ENCODE measurements at places on chromosomes 11 and 22.

- no peak for DNase-seq
Measured at GRCh38 chr22:28091486-28091885, 172.4 kb upstream of the PITPNB start.

- DNase-seq: no peak
Measured at GRCh38 chr11:13680501-13681264, 12.2 kb downstream of the FAR1 start.

DNA sequence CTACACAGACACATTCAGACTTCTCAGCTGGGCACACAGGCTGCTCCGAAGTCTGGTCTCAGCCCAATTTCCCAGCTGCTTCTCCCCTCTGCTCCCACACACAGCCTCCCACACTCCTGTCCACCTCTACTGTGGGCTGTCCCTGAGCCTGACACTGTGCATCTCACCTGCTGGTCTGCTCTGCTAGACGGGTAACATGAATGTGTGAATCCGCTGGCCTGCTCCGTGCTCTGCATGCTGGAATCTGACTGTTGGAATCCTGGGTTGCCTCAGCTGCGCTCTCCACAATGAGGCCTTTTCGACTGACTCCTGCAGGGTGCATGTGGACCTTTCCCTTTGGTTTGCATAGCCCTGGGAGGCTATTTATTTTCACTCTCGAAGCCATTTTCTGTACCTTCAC, 489.5 kb upstream of the B3GAT1 start:
- DNase-seq: no peak

- no peak for DNase-seq
Measured at GRCh38 chr22:23270212-23270733, 90.0 kb downstream of the BCR start.

DNA sequence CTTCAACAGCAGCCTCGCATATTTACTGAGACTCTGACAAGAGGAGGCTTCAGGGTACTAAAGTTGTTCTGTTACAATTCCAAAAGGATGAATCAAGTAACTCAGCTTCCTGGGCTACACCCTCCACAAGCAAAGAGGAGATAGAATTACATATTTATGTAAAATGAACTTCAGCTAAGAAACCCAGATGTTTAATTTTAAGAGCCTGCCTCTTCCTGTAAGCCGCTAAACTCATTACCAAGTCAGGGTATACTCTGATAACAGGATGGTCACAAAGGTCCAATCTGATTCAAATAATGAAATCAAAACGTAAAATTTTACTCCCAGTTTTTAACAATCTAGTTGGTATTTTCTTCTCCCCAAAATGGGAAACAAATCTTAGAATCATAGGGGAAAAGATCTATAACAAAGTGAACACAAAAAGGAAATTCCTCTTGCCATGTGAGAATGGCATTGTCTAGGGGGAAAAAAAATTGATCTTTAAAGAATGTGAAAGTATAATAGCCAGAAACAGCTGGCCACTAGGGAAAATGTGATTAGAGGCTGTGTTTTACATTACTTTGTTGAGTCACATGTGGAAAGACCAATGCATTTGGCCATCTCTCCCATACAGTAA, 30.9 kb downstream of the CHEK2 start:
- DNase-seq: peak; percentile 46

DNA sequence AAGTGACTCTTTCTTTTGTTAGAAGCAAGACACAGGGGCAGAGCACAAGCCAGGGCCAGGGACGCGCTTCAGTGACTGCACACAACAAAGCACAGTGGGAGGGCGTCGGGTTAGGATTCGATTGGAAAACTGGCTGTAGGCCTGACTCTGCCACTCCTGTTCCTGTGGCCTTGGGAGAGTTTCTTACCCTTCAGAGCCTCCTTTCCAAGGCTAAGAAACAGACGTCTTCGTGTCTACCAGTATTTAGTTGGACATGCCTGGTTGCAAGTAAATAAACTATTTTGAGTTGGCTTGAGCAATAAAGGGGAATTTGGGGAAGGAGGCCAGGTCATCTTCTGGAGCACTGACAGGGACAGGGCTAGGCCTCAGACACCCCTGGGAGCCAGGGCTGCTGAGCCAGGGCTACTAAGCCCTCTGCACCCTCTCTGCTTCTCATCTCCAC, 549.1 kb downstream of the INSC start:
- peak; percentile 92 for DNase-seq

- peak; percentile 100 for DNase-seq
Measured at GRCh38 chr11:72102946-72103753, at the start of gene LAMTOR1. Gene LAMTOR1, minus strand, starts transcription at chr11:72103297. Its CDS starts 73 bp downstream, at chr11:72103224.

- DNase-seq: no peak
Measured at GRCh38 chr11:102573851-102574250, 43.3 kb upstream of the MMP7 start.

DNA sequence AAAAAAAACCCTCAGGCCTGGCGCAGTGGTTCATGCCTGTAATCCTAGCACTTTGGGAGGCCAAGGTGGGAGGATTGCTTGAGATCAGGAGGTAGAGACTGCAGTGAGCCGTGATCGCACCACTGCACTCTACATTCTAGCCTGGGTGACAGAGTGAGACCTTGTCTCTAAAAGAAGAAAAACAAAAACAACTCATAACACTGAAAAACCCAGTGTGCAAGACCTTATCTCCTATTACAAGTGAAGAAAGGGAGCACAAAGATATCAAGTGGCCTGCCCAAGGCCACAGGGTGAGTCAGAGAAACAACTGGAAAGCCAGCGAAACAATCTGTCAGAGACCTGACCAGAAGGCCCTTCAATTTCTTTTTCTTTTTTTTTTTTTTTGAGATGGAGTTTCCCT, 2.5 kb downstream of the TXN2 start:
- no peak for DNase-seq

- no peak for DNase-seq
Measured at GRCh38 chr11:83656796-83657330, 370.7 kb upstream of the CCDC90B start.

- no peak for DNase-seq
Measured at GRCh38 chr11:111908639-111909305, 2.8 kb downstream of the CRYAB start.

DNA sequence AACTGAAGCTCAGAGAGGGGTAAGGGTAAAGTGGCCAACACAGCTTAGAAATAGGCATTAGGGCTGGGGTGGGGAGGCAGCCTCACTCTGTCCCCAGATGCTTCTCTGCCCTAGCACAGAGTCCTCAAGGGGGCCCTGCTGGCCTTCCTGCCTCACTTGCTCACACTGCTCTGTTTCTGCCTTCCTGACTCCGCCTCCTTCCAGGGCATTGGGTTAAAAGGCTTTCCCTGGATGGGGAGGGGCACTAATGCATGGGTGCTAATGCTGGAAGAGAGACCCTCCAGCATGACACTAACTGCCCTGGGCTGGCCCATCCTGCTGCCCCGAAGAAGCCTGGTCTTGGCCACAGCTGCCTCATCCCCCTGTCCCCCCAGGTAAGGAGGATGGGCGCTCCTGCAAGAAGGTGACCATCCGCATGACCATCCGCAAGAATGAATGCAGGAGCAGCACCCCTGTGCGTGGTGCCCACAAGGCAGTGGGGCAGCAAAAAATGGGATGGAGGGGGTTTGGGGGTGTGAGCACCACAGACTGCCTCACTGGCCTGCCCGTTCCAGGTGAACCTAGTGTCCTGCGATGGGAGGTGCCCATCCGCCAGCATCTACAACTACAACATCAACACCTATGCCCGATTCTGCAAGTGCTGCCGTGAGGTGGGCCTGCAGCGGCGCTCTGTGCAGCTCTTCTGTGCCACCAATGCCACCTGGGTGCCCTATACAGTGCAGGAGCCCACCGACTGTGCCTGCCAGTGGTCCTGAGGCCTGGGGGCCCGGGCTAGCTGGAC, 74.0 kb upstream of the MYOD1 start:
- DNase-seq: no peak

DNA sequence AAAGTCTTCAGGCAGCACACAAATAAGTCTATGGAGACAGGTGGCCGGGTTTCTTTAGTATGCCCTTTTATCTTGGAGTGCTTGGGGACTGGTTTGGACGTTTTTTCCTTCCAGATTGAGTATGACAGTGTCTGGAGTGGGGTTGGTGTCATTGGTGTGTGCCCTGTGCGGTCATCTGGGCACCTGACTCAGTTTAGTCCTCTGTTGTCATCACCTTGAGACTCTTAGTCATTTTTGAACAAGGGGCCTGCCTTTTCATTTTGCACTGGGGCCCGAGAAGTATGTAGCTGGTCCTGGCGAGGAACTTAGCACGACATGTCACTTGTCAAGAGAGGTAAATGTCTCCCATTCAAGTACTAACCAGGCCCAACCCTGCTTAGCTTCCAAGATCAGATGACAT, 27.2 kb upstream of the MYO18B start:
- no peak for DNase-seq

DNA sequence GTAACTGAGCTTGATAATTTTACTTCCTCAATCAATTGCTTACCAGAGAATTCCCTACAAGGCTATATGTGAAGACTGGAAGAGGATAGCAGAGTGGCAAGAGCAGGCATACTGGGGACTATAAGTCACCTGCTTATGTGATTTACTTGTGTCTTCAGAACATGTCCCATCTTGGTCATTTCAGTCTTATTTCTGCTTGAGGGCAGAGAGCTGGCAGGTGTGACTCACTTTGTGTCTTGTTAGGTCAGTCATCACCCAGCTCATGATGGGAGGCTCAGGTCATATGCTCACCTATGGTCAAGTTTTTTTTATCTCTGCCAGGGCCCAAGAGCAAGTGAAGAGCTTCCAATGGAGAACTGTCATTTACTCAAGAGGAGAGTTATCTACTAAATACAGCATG, 6.2 kb downstream of the SRSF8 start:
- no peak for DNase-seq

DNA sequence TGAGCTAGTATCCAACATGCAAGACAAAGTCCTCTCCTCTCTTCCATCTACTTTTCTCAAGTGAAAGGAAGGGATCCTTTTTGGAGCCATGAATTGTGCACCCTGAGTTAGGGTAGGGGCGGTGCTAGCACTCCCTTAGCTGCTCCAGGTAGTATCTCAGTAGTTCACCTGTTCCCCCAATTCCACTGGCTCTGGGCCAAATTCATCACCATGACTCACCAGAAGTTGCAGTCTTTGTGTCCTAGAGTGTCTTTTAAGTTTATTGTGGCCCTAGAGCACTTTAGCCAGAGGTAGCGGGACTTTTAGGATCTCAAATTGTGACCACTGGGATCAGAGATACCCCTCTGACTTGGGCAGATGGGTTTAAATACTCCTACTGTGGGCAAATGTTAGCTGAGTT, 398.6 kb upstream of the ANO5 start:
- no peak for DNase-seq

GRCh38 chr11:62387381-62387780, 31.5 kb upstream of the SCGB1A1 start:
- DNase-seq: no peak

GRCh38 chr11:73428699-73429098, 52.5 kb downstream of the RELT start:
- DNase-seq: no peak

GRCh38 chr11:17570034-17570433, 23.0 kb downstream of the OTOG start:
- DNase-seq: no peak

DNA sequence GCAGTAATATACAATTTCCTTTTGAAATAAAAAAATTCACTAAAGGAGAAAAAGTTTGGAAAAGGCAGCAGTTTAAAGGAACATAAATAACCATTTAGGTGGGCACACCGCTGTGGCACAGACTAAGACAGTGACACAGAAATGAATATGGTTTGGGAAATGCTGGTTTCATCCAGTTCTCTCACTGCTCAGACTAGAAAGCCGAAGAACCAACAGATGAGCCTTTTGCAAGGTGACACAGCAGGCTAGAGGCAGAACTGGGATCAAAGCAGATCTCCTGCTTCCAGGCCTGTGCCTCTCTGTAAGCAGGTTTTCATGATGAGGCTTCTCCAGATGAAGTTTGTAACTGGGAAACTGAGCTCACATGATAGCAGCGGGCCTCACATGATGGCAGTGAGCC, 380.0 kb upstream of the NARS2 start:
- DNase-seq: no peak

DNA sequence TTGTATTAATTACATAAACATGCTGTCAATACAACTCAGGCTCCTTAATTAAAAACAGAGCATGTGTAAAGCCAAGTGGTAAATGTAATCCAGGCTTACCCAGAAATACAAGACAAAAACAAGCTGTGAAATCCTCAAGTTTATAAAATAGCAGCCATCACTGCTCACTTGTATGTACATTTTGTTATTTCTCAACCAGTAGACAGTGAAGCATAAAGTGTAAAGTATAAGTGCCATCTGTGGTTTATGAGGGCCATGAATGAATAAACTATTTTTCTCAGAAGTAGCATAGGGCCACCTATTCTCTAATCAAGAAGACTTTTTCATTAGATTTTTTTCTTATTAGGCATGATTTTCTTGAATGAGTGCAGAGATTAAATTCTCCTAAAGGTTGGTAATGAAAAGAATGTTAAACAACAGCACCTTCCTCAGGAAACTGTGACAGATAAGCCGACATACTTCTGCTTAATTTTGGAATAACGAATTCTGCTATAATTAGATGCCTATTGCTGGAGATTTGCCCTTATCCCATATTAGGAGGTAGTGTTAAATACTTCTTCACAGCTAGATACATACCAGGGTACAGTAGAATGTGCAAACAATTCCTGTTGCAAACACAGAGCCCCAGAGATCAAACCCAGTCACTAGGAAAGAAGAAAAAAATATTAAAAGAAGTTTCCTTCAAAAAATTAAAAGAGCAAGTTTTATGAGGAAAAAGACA, 13.0 kb downstream of the SLC5A12 start:
- peak; percentile 22 for DNase-seq

- DNase-seq: peak; percentile 57
Measured at GRCh38 chr11:64021757-64022093, 14.0 kb upstream of the FLRT1 start.

DNA sequence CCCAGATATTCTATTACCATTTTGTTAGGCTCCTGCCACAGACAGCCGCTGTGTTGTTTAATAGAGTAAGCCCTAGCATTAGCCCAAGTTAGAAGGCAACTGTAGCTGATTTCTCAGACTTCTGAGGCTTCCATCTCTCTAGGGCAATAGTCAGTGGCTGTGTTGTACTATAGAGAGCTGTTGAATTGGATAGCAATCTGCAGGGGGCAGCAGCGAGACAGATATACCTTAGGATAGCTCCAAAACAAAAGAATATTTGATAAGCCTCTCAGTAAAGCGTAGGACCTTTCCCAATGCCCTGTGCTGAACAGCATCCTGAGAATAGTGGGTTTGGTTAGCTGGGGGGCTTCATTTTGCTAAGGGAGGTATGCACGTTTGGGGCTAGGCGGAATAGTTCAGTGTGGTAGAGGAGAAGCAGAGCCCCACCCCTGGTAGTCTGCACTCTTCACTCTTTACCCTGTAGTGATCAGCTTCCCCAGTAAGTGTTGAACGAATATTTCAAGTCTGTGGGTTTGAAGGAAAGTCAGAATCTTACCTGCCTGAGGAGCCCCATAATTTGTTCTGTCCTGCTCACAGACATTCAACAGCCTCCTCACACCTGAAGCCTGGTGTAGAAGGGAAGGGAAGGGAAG, 515.1 kb downstream of the INSC start:
- DNase-seq: peak; percentile 49

- DNase-seq: no peak
Measured at GRCh38 chr11:13076961-13077360, 67.8 kb downstream of the RASSF10 start.

DNA sequence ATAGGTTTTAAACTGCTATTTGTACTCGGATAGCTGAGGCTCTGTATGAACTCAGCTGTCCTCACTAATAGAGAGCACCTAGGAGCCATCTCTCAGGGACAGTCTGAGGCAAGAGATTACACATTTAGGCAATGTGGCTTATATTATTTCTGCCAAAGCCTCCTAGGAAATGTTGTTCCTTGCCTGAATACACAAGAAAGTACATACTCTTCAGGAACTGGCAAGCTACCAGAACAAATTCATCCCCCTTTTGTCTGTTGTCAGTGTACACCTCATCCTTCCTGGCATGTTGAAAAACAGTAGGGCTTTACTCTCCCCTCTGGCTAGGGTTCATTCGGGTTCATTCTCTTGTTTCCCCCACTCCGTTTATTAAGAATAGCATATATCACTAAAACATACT, 615.9 kb upstream of the FAT3 start:
- DNase-seq: no peak
